ENCODE measurements at places on chromosomes 7 and 10. TPM values are rescaled to one million over a fixed set of nuclear protein-coding genes. Genes with fewer than 3 reads are reported as not detected.

FGFR2 gene
- total RNA-seq = 0.10 TPM

STAG3 gene
- 0.13 TPM for total RNA-seq

DLX5 gene
- total RNA-seq = not detected

FAM25G gene
- not detected for total RNA-seq

CALHM1 gene
- not detected for total RNA-seq

CUZD1 gene
- total RNA-seq = 1.5 TPM

SPDYE5 gene
- not detected for total RNA-seq

SPRN gene
- 0.05 TPM for total RNA-seq

TYSND1 gene
- total RNA-seq = 6.9 TPM

VWA2 gene
- total RNA-seq = not detected

DPYSL4 gene
- total RNA-seq = 8.2 TPM

TACC2 gene
- 20.7 TPM for total RNA-seq

TMEM248 gene
- total RNA-seq = 101 TPM

GALNT11 gene
- total RNA-seq = 43.1 TPM

RET gene
- 0.94 TPM for total RNA-seq

AKR1D1 gene
- total RNA-seq = not detected

PARD3 gene
- 14.7 TPM for total RNA-seq

SUN3 gene
- total RNA-seq = not detected

TSPAN12 gene
- 10.4 TPM for total RNA-seq

NUP42 gene
- 33.5 TPM for total RNA-seq

FEZF1 gene
- total RNA-seq = not detected

CNPY1 gene
- total RNA-seq = not detected

CLDN3 gene
- 1.2 TPM for total RNA-seq

CYP26A1 gene
- total RNA-seq = 0.60 TPM

CPN1 gene
- total RNA-seq = not detected

CNNM1 gene
- total RNA-seq = not detected

CDCA7L gene
- 28.4 TPM for total RNA-seq

EVX1 gene
- not detected for total RNA-seq

KIF11 gene
- total RNA-seq = 35.1 TPM

WDFY4 gene
- total RNA-seq = 3.5 TPM

FOXI2 gene
- not detected for total RNA-seq

SPDYE16 gene
- not detected for total RNA-seq

Data from mammary microvascular endothelial cell (primary cell).